ENCODE measurements at places on chromosomes 4 and X.

GRCh38 chr4:23323436-23323835, 566.4 kb downstream of the PPARGC1A start:
- DNase-seq: no peak

DNA sequence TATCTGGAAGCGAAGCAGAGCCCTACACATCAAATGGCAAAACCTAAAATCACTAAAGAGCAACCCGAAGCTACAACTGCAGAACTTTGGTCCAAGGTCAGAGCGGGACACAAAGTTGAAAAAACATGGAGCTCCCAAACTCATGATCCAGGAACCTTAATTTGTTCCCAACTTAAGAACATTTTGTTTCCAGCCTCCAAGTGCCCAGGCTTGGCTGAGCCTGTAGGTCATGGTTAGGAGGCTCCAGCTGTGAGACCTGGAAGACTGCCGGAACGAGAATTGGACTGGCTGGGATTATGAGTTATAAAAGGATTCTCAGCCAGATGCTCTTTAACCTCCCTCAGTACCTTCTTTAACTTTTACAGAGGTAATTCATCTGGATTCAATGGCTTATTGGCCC, 349.1 kb upstream of the DDX53 start:
- DNase-seq: no peak

DNA sequence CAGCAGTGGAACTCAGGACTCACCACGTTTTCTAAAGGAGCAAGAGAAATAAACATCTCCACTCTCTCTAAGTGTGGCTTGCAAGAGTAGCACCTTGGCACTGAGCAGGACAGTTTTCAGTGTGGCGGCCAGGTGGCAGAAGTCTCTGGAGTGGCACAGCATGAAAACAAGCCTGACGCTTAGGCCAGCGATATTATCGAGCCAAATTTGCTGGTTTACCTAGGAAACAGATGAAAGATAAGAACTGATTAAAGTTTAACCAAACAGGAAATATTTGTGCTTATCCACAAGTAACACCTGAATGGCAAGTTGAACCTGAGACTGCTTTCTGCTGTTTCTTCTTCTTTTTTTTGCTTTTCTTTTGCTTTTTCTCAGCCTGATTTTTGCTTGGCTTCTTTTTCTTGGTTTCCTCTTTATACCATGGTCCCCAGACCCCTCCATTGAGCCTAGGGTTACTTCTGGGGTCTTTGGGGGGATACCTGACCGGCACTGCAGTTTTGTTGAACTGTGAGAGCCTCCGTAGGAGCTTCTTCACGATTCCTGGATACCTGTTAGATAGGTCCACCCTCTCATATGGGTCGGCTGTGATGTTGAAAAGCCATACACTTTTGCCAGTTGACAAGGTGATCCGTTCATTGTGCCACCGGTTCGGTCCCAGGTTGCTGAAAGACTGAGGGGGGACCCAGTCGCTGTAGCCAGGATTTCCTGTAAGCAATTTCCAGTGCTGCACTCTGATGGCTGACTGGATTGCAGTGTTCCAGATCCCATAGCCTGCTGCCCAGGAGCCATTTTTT, 77.3 kb downstream of the ARSJ start:
- DNase-seq: no peak

GRCh38 chr4:94216394-94216793, 8.7 kb downstream of the SMARCAD1 start:
- no peak for DNase-seq

GRCh38 chr4:110615353-110616237, 7.3 kb downstream of the PITX2 start:
- DNase-seq: no peak
